Thoracic aorta (tissue), 2 donors: ENCODE measurements at places on chromosomes 7 and 10. TPM values are rescaled to one million over a fixed set of nuclear protein-coding genes. Genes with fewer than 3 reads are reported as not detected.

- H3K27ac ChIP-seq, result no peak overlapping the region
- H3K36me3 ChIP-seq, result no peaks in the 10 kb centered on the region
- DNase-seq, result no peak
- H3K4me1 ChIP-seq, result peaks cover 21% of the 10 kb centered on the region
Observed at GRCh38 chr10:16441173-16441840, 4.5 kb downstream of the PTER start.

Gene TFR2
- total RNA-seq, result 1.9 TPM

DNA sequence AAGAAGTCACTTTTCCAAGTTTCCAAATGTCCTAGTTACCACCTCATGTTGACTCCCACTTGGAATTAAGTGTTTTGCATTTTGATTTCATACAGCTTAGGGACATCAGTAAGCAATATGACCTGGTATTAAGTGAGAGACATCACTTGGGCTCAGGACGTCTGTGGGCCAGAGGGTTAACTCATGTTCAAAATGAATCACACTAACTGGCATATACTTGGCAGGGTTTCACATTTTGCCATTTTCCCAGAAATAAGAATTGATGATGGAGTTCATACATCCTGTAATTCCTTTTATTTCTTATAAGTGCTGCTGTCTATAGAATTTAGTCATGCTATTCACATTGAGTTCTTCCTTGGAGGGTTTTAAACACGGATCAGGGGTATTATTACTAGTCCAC is 516.5 kb downstream of the PHTF2 start:
- H3K27ac ChIP-seq, result no peak overlapping the region
- DNase-seq, result no peak
- H3K4me3 ChIP-seq, result no peak overlapping the region
- H3K4me1 ChIP-seq, result no peaks in the 10 kb centered on the region

- H3K27ac ChIP-seq, result no peak overlapping the region
- no peaks in the 10 kb centered on the region for H3K4me1 ChIP-seq
- no peak for DNase-seq
- no peaks in the 10 kb centered on the region for H3K36me3 ChIP-seq
Observed at GRCh38 chr10:28008054-28008453, 9.2 kb upstream of the ODAD2 start.

DNA sequence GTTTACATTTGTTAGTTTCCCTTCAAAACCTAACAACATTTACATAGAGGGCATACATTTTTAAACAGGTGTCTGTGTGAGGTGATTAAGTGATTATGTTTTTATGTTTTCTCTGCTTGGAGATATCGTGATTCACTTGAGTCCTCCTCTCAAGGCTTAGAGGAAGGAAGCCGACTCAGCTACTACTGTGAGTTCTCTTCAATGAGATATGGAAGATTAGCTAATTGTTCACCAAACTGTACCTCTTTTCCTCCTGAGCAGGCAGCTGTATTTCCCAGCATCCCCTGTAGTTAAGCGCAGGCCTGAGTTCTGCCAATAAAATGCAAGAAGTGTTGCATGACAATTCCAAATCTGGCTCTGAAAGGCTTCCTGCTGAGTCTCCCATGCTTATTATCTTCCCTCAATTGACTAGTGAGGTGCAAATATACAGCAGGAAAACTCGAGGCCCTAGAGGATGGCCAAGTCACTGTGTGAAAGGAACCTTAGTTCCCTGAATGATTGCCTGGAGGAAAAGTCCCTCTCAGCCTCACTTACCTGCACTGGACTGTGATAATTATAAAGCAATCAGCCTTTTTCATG is 528.7 kb downstream of the GRM8 start:
- no peak overlapping the region for H3K27ac ChIP-seq
- H3K27me3 ChIP-seq, result no peaks in the 10 kb centered on the region
- DNase-seq, result no peak
- no peaks in the 10 kb centered on the region for H3K4me1 ChIP-seq
- H3K36me3 ChIP-seq, result no peaks in the 10 kb centered on the region
- no peak overlapping the region for H3K4me3 ChIP-seq

- H3K27ac ChIP-seq, result no peak overlapping the region
- H3K27me3 ChIP-seq, result no peaks in the 10 kb centered on the region
- DNase-seq, result no peak
- no peaks in the 10 kb centered on the region for H3K4me1 ChIP-seq
Observed at GRCh38 chr7:143323653-143324052, 7.7 kb downstream of the CLCN1 start.

Gene CYP2E1
- 5.3 TPM for total RNA-seq

- H3K27ac ChIP-seq, result no peak overlapping the region
- DNase-seq, result no peak
- H3K27me3 ChIP-seq, result no peaks in the 10 kb centered on the region
- no peak overlapping the region for H3K4me3 ChIP-seq
Observed at GRCh38 chr7:30739691-30740090, 12.2 kb upstream of the INMT start.

GRCh38 chr7:133975130-133975529 is 152.0 kb upstream of the LRGUK start:
- no peak for DNase-seq
- H3K27me3 ChIP-seq, result no peaks in the 10 kb centered on the region
- H3K4me1 ChIP-seq, result no peaks in the 10 kb centered on the region
- H3K27ac ChIP-seq, result no peak overlapping the region

DNA sequence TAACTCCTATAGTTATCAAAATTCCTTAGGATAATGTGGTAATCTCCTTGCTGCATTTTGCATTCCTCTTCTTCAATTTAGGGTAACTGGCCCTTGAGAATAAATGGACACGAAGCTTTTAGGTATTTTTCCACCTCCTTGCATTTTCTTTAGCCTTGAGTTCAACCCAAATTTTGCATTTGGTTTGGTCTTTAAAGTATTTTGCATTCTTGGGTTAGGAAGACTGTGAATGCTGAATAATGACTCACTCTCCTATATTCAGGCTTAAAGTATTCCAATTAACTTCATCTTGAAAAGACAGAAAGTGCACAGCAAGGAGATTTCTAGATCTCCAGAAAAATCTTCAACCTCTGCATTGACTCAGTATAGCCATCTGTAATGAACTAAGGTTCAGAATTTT is 47.3 kb downstream of the TFPI2 start:
- H3K27me3 ChIP-seq, result no peaks in the 10 kb centered on the region
- no peak overlapping the region for H3K27ac ChIP-seq
- no peaks in the 10 kb centered on the region for H3K36me3 ChIP-seq
- no peak for DNase-seq
- no peak overlapping the region for H3K4me3 ChIP-seq

DNA sequence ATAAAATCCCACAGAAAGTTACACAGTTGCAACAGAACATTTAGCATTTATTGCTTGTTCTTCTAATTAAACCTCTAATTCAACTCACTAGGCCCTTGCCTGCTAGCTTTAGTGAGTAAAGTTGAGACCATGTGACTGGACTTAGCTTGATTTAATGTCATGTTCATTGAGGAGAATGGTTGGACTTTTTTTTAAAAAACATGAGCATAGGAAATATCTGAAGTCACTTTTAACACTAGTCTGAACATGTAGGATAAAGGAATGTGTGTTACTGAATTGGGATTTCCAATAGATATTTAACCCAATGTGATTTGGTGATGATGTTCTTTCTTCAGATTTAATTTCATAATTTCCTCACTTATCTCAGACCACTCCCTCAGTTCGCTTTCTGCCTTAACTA is 24.6 kb upstream of the GLCCI1 start:
- H3K27me3 ChIP-seq, result no peaks in the 10 kb centered on the region
- no peak overlapping the region for H3K4me3 ChIP-seq
- no peak for DNase-seq
- H3K36me3 ChIP-seq, result no peaks in the 10 kb centered on the region
- H3K4me1 ChIP-seq, result no peaks in the 10 kb centered on the region
- no peak overlapping the region for H3K27ac ChIP-seq

- H3K4me1 ChIP-seq, result peaks cover 45% of the 10 kb centered on the region
- no peaks in the 10 kb centered on the region for H3K27me3 ChIP-seq
- peak overlapping the region; percentile 40 for H3K4me3 ChIP-seq
- H3K36me3 ChIP-seq, result no peaks in the 10 kb centered on the region
- no peak for DNase-seq
- peak overlapping the region; percentile 65 for H3K27ac ChIP-seq
Observed at GRCh38 chr10:61752111-61753011, 89.6 kb downstream of the CABCOCO1 start.

DNA sequence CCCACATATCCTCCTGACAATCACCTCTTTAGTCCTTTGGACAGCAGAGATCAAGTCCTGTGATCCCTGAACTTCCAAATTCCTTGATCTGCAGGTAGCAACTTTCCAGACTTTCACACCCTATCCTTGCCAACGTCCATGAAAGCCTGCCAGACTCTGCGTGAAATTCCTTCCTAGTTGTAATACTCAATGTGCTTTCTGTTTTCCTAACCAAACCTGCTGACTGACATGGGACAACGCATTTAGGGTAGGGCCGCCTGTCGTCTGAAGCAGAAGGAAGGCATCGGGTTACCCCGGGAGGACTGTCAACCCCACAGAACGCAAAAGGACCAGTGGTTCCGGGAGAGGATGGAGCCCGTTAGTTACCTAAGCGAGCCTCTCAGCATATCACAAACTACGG is 23.9 kb downstream of the ITGA8 start:
- H3K36me3 ChIP-seq, result peaks cover 9% of the 10 kb centered on the region
- H3K4me3 ChIP-seq, result peak overlapping the region; percentile 44
- H3K4me1 ChIP-seq, result peaks cover 80% of the 10 kb centered on the region
- DNase-seq, result no peak

Gene OR2A1
- total RNA-seq, result 0.14 TPM

- H3K4me3 ChIP-seq, result peak within 1 kb of the TSS; percentile 96
- peaks cover 7% of the 10 kb centered on the region for H3K27me3 ChIP-seq
Observed at GRCh38 chr10:13348216-13349017, at the start of gene SEPHS1. Gene SEPHS1, minus strand, starts transcription at chr10:13348293. Its CDS starts 3,343 bp downstream, at chr10:13344950.

DNA sequence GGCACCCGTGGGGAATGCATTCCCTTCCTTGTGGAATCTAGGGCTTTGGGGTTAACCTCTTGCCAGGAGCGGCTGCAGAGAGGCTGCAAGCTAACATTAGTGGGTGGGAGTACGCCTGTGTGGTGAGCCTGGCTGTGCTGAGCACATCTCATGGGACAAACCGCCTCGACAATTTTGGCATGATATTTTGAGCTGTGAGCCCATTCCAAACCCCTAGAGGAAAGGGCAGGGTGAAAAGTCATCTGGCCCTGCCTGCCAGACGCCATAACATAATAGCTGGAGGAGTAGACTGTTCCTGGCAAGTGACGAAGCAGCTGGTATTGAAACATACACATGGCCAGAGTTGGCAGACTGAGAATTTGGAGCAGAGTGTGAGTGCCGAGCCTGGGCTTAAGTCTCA is 110.0 kb downstream of the TACC2 start:
- no peaks in the 10 kb centered on the region for H3K27me3 ChIP-seq
- H3K4me1 ChIP-seq, result peaks cover 34% of the 10 kb centered on the region
- DNase-seq, result peak; percentile 40
- H3K27ac ChIP-seq, result peak overlapping the region; percentile 70
- peak overlapping the region; percentile 24 for H3K4me3 ChIP-seq

- no peak overlapping the region for H3K27ac ChIP-seq
- no peaks in the 10 kb centered on the region for H3K27me3 ChIP-seq
- H3K4me1 ChIP-seq, result no peaks in the 10 kb centered on the region
- no peaks in the 10 kb centered on the region for H3K36me3 ChIP-seq
Observed at GRCh38 chr7:88339195-88339922, 32.7 kb upstream of the STEAP4 start.

GRCh38 chr10:111261081-111261615 is 184.3 kb downstream of the ADRA2A start:
- H3K4me3 ChIP-seq, result no peak overlapping the region
- no peak overlapping the region for H3K27ac ChIP-seq
- H3K27me3 ChIP-seq, result no peaks in the 10 kb centered on the region
- DNase-seq, result no peak
- H3K36me3 ChIP-seq, result no peaks in the 10 kb centered on the region

GRCh38 chr10:47321521-47322195 is 596 bp upstream of the GDF2 start:
- DNase-seq, result no peak
- no peaks in the 10 kb centered on the region for H3K36me3 ChIP-seq
- H3K27ac ChIP-seq, result no peak overlapping the region
- no peaks in the 10 kb centered on the region for H3K27me3 ChIP-seq

DNA sequence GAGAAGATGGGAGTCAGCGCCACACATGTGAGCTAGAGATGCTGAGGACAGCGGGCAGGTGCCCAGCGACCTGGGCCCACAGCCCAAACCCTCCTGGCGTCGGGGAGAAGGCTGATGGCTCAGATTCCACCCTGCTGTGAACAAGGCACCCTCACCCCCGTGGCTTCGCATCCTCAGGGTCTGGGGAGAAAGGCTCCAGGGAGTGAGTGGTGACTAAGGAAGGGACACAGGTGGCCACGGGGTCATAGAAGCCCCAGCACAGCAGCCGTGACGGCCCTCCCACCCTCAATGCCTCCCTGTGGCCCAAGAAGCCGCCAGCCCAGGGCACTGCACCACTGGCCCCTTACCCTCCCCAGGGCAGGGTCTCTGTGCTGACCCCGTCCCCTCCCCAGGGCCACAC is 19.6 kb downstream of the INTS1 start:
- no peaks in the 10 kb centered on the region for H3K27me3 ChIP-seq
- no peak overlapping the region for H3K4me3 ChIP-seq
- DNase-seq, result no peak
- H3K27ac ChIP-seq, result no peak overlapping the region

GRCh38 chr10:44116474-44116873 is 268.4 kb downstream of the CXCL12 start:
- no peaks in the 10 kb centered on the region for H3K36me3 ChIP-seq
- no peaks in the 10 kb centered on the region for H3K4me1 ChIP-seq
- H3K27me3 ChIP-seq, result no peaks in the 10 kb centered on the region
- H3K27ac ChIP-seq, result no peak overlapping the region

Gene SPACDR
- not detected for total RNA-seq

DNA sequence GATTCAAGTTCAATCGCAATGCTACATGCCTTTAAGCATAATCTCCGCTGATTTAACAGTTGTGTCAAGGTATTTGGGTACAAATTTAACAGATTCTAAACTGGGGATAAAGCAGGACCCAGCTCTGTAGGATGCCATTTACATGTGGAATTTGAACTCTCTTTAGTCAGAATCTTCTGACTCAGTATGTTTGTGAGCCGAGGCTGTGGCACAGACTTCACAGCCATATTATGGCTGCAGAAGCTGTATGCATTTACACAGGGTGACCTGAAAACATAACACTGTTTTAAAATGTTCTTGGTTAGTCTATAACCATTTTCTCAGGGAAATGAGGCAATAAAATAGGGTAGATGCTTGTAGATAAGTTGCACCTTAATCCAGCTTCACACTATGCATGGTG is 8.7 kb downstream of the PDLIM1 start:
- H3K4me1 ChIP-seq, result peaks cover 82% of the 10 kb centered on the region
- peak overlapping the region; percentile 84 for H3K27ac ChIP-seq
- H3K4me3 ChIP-seq, result no peak overlapping the region
- H3K36me3 ChIP-seq, result no peaks in the 10 kb centered on the region
- no peaks in the 10 kb centered on the region for H3K27me3 ChIP-seq

- H3K27ac ChIP-seq, result peak overlapping the region; percentile 86
- DNase-seq, result no peak
- H3K27me3 ChIP-seq, result no peaks in the 10 kb centered on the region
- peaks cover 42% of the 10 kb centered on the region for H3K4me1 ChIP-seq
Observed at GRCh38 chr7:23298141-23298881, 828 bp upstream of the MALSU1 start.

GRCh38 chr7:91519241-91520158 is 255.3 kb downstream of the FZD1 start:
- DNase-seq, result no peak
- H3K4me3 ChIP-seq, result no peak overlapping the region
- H3K27ac ChIP-seq, result no peak overlapping the region
- H3K27me3 ChIP-seq, result no peaks in the 10 kb centered on the region
